ENCODE measurements at places on chromosomes 1 and 21.

DNA sequence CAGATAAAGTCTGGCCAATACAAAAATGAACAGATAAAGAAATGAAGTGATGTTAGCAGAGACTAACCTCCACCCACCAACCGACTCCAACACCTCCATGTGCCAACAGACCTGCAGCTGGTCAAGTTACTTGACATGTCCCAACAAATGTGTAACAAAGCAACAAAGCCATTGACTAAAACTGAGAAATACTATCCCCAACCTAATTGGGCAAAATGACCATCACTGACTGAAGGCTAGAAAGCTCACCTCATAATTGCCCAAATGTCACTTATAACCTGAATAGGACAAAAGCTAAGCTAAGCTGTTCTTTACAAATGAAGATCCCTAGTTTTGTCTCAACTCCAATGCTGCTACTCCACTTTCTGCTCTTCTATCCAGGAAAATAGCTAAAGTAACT is 7.5 kb downstream of the KDM5B start:
- DNase-seq: no peak

GRCh38 chr1:102566182-102566581 is 542.1 kb downstream of the COL11A1 start:
- no peak for DNase-seq

DNA sequence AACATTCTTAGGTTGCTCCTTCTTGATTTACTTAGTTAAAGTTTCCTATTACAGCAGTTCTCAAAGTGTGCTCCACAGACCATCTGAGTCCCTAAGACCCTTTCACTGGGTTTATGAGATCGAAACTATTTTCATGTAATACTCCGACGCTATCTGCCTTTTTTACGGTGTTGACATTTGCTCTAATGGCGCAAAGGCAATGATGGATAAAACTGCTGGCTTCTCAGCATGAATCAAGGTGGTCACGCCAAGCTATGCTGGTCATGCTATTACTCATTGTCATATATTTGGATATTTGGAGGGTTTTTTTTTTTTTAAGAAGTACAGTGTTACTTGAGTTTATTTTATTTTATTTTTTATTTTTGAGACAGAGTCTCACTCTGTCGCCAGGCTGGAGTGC is 235.1 kb downstream of the KIF26B start:
- no peak for DNase-seq

- no peak for DNase-seq
Observed at GRCh38 chr21:28738882-28739281, 253.8 kb downstream of the LTN1 start.

DNA sequence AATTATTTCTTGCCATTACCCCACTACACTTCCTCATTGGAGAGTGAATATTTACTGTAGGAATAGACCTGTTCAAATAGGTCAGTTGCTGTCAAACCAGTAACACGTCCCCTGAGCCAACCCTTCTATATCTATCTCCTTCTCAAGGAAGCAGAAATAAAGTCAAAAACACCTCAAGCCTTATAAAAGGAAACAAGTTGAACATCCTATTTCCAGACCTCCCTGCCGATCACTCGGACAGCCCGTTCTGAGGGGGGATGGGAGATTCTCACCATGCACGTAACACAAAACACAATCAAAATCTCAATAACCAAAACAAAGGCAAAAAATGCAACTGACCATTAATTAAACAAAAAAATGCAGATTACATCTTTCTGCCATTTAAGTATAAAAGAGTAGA is 121.5 kb upstream of the KRTAP19-8 start:
- no peak for DNase-seq

DNA sequence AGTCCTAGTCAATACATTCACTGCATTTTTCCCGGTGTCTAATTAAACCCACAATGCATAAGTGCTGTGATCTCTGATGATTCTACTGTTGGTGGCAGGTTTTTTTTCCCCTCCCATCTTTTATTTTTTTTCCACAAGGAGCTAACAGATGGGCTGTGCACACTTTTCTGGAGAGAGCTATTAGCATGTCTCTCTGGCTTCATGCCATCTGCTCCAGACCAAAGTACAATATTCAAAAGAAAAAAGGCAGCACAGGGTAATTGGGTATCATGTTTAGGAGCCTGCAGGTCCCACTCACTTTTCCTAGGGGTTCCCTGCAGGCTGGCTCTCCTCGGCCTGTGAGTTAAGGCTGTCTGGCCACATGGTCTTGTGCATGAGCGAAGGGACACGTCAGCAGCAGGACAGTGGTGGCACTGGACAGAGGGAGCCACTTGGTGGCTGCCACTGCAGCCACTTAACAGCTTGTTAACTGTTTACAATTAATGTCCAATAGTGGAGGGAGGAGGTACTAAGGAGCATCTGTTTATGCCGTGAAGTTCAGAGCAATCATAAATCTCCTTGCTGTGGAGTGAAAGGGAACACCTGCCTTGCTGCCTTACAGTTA is 53.5 kb upstream of the C8B start:
- DNase-seq: no peak

DNA sequence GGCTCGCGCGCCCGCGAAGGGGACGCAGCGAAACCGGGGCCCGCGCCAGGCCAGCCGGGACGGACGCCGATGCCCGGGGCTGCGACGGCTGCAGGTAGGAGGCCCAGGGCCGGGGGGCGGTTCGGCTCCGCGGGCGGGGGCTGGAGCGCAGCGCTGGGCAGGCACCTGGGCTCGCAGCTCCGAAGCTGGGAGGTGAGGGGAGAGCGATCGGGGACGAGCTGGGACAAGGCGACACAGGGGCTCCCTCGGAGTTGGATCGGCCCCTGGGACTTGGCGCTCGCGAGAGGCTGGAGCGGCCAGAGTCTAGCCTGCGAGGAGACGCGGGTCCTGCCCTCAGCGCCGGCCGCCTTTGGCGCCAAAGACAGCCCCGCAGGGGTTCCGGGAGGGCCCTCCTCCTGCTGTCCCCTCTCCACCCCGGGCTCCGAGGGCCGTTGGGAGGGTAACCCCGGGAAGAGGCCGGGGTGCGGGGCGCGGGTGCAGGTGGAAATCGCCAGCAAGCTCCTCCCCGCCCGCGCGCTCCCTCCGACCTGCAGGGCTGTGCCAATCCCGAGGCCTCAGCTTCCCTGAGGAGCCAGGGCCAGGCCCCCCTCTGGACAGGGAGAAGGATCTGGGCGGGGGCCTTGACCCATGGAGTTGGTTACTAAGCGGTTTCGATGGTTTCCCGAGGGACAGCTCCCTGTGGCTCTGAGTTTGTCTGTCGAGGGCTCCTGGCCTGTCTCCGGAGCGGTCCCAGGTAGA is 401 bp downstream of the TP73 start:
- no peak for DNase-seq

DNA sequence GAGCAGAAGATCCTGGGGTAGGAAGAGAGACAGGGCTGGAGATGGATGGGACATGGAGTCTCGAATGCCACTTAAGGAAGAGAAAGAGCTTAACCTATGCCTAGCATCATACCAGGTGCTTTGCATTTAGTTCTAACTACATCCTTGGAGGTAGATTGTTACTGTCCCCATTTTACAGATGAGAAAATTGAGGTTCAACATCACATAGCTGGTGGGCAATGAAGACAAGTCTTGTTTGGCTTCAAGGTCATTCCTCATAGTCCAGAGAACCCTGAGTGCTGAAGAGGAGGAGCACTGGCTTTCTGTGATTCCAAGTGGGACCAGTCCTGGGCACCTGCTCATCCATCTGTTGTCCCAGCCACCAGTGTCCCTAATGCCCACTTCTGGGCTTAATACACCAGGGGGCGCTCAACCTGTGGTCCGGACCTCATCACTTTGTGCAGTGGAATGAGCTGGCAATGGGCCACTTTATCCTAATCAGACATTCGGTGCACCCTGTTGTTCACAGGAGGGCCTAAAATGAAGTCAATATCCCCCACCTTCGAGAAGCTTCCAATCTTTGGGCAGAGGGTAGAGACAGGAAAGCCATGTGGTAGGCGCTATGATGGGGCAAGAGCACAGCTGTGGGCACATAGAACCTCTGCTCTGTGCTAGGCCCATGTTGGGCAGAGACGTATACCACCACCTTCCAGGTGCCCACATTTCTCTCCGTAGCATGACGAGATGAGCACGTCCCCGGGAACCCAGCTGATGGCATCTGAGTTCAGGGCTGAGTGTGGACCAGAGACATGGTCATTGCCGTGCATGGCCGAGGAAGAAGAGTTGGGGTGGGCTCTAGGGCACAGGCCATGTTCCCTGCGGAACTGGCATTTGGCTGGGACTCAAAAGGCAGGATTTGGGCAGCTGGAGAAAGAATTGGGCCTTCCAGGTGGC is 9.2 kb downstream of the RPS6KA1 start:
- no peak for DNase-seq

DNA sequence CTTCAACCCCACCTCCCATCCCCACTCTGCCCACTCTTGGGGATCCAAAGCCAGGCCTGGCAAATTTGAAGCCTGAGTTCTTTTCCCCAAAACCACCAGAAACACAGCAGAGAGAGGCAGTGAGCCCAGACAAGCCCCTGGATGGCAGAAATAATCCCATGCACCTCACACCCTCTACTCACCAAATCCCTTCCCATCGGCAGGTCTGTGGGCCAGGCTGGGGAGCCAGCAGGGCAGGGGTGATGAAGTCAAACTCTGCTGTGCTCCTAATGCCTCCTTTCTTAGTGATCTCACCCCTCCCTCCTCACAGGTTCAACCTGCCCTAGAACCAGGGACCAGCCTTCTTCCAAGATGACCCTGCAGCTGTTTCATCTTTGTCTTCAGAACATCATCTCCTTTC is 72.4 kb downstream of the GLIS1 start:
- DNase-seq: no peak

DNA sequence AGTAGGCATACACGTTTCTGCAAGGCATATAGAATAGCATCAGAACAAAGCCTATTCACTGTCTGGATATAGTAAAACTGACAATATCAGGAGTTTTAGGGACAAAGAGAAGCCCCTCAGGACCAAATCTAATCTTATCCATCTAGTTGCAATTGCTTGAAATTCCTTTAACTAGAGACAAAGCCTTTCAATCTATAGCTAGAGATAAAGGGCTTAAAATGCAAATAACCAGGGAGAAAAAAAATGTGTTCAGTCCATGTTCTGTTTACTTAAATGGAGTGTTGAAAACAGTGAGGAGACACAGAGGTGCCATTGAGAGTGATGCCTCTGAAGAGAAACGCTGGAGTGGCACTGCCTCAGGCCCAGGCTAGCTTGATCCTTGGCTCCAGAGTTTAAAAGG is 286.1 kb downstream of the DPYD start:
- DNase-seq: no peak

- no peak for DNase-seq
Observed at GRCh38 chr1:116887212-116887611, 22.5 kb upstream of the PTGFRN start.

DNA sequence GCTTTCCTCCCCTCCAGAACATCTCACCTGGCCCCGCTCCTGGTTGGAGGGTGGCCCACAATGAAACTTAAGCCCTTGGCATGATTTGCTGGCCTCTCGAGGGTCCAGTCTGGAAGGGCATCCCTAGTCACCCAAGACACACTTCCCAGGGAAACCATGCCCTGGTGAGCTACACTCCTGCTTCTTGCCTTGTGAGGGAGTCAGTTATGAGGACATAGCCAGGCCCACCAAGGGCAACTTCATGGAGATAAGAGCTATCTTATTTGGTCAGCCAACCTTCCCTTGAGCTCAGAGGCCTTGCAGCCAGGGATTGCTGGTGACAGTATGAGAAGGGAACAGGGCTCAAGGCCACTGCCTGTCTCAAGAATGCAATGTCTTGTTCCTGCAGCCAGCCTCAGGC is 9.7 kb downstream of the TNR start:
- no peak for DNase-seq

GRCh38 chr1:174605198-174605597 is 157.4 kb downstream of the GPR52 start:
- DNase-seq: no peak

DNA sequence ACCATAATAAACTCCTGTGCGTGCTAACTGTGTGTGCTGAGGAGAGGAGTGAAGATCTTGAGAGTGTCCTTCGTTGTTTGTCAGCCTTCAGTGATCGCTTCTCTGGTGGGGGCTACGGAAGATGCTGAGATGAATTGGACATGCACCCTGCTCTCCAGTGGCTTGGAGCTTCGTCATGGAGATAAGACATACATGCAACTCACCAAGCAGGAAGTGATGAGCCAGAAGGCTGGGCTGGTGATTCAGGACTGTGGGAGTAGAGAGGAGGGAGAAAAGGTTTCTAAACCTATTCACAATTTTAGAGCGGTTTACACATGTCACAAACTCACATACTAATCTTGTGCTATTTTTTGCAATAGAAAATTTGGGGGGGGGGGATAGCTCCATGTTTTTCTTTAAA is 128.9 kb upstream of the ADAR start:
- DNase-seq: no peak

DNA sequence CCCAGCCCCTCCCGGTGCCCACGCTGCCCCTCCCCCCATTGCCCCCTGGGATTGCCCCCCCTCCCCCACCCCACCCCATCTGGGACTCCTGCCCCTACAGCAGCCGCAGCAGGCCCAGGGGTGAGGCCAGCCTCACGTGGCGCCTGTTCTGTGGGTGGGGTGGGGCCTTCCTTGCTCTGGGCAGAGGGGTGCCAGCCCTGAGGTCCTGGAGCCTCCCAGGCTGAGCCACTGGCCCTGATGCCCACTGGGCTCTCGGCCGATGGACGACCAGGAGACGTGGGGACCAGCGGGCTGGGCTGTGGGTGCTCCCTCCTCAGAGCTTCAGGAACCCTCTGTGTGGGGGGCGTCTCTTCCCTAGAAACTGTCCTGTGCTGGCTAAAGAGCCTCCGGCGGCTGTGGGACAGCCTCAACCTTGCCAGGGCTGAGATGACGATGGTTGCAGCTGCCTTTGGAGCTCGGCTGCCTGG is 5.8 kb upstream of the C1orf159 start:
- no peak for DNase-seq

DNA sequence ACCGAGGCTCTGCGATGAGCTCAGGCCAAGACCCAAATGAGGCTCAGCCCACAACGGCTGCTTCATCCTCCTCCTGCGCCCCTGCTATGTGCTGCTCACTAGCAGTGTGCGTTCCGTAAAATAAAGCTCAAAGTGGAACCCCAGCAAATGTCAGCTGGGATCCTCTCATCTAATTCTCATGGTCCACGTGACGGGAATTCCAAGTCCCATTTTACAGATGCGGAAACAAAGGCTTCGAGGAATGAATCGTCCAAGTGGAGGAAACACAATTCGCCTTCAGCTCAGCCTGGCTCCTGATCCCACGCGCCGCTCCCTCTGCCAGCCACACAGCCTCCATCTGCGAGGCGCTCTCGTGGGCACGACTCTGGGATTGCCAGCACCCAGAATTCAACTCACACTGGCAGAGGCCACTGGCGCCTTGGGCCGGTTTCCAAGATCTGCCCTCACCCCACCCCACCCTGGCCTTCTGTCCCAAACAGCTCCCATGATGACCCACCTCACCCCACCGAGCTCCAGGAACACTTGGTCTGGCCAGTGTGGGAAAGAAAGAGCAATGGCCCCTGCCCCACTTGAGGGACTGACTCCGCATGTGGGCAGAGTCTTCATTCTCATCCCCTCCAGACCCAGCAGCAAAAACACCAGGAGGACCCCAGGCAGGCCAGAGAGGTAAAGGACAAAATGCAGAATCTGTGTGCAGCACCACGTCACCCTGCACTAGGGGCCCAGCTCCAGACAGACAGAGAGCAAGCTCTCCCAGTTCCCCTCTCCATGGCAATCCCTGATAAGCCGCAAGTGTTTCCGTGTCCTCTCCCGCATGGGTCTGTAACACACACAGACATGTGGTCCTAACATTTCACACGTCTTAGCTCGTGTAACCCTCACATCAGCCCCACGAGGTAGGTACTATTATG is 10.5 kb downstream of the CASZ1 start:
- no peak for DNase-seq

GRCh38 chr1:47399846-47400155 is 16.3 kb upstream of the FOXE3 start:
- no peak for DNase-seq

Data from stimulated activated CD8-positive, alpha-beta memory T cell treated with anti-CD3 and anti-CD28 coated beads, Interleukin-12 subunit alpha, Interleukin-12 subunit beta, amount 100 ng/mL, for 4 hours (primary cell).